ENCODE measurements at places on chromosomes 1 and 21.
A peak's percentile ranks its signal among the peaks of the same experiment; 100 is the strongest.

GRCh38 chr1:94039514-94039870, 81.5 kb downstream of the ABCA4 start:
- peak; percentile 28 for DNase-seq

DNA sequence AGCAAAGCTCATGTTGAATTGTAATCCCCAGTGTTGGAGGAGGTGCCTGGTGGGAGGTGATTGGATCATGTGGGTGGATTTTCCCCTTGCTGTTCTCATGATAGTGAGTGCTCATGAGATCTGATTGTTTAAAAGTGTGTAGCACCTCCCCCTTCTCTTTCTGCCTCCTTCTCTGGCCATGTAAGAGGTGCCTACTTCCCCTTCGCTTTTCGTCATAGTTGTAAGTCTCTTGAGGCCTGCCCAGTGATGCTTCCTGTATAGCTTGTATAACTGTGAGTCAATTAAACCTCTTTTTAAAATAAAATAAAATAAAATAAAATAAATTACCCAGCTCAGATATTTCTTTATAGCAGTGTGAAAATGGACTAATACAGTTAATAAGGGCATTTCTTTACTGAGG, 1025.7 kb downstream of the PLA2G4A start:
- no peak for DNase-seq

DNA sequence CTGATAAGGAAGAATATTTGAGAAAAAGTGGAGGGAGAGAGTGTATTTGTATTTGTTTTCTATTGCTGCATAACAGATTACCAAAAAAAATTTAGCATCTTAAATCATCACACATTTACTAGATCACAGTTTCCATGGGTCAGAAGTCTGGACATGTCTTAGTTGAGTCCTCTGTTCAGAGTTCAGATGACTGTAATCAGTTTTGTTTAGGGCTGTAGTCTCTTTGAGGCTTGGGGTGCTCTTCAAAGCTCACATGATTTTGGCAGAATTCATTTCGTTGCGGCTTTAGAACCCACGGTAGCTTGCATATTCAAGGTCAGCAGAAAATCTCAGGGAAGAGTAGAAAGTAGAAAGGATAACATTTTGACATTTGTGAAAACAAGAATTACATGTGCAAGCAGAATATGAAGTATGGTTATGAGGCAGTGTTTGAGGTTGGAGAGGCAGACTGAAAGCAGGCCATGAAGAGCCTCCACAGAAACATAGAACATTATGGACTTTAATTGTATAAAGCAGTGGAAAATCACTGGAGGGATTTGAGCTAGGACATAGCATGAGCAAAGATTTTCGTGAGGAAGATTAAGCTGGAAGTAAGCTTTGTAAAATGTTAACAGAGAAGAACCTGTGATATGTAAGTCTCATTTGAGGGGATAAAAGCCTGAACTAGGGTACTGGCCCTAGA, 110.6 kb upstream of the GPR52 start:
- no peak for DNase-seq

DNA sequence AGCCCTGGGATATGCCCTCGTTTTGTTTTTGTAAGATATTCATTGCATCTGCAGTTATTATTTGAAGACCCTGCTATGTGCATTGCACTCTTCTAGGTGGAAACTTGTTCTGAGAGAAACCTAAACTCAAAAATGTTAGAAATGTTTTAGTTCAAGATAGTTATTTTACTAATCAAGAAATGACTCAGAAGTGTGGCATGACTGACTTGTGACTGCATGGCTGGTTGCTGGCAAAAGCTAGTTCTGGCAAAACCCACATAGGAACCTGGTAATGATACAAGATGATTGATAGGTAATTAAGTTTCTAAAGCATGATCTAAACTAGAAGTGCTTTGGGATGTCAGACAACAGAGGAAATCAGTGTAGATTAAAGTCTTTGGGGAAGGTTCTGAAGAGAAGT, 33.8 kb upstream of the NFASC start:
- DNase-seq, result no peak

GRCh38 chr1:158422212-158422611, 3.8 kb downstream of the OR10K2 start:
- no peak for DNase-seq

- no peak for DNase-seq
Observed at GRCh38 chr1:57061369-57061768, 95.6 kb upstream of the C8B start.

- DNase-seq, result no peak
Observed at GRCh38 chr1:99677416-99677815, 31.5 kb downstream of the PALMD start.

DNA sequence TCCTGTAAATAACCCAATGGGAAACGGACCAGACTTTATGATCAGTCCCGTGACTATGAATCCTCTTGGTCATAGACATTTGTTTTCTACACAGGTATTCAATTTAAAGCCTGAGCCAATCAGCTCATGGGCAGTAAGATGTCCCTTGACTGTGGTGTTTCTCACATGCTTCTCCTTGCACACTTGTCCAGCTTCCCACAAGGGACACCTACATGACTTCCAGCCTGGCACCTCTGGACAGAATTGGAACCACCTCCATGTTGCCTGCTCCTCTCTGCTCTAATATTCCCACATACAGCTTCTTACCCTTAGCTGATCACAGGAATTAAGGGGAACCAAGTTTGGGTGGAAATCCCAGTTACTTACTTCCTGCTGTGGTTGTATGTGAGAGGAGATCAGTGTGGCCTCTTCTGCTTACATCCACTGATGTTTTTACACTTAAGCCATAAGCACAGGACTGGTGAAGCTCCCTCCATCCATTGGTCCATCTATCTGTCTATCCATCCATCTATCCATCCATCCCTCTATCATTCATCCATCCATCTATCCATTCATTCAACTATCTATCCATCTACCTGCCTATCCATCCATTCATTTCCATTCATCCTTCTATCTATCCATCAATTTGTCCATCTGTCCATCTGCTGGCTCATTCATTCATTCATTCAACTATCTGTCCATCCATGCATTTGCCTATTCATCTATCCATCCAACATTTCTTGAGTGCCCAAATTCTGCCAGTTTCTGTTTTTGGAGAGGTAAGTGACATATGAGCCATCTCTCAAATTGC, 16.4 kb downstream of the RUNX1 start:
- no peak for DNase-seq

- DNase-seq, result no peak
Observed at GRCh38 chr1:225945564-225945963, 4.5 kb upstream of the LEFTY2 start.

DNA sequence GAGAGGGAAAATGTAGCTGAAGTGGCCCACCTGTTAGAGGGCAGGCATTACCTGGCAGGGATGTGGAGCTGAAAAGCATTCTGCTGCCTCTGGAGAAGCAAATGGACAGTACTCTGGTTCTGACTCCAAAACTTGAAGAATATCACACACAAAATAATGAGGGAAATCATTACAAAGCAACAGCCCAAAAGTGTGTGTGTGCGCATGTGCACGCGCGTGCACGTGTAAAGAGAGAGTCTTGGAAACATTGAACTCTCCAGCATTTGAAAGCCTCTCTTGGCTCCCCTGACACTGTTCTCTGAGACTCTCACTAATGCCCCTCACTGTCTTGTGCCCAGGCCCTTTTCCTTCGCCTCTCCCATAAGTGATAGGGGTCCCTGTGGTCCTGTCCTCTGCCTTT, 2.3 kb upstream of the VTCN1 start:
- DNase-seq, result no peak

- DNase-seq, result no peak
Observed at GRCh38 chr1:182484531-182485257, 34.7 kb downstream of the RGSL1 start.

DNA sequence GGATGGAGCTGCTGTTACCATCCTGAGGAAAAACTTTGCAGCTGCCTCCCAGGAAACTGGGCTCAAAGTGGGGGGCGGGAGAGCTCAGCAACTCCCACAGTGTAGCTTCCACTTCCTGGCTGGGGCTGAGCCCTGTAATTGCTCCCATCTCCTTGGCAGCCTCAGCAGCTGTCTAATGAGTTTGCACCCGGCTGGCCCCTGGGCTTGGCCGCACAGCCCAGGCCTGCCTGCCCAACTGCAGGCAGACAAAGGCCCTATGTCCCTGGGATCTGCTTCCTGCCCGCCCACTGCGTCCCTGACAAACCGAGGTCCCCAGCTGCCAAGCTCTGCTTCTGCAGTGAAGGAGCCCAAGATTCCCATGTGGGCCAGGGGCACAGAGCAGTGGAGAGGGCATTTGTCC, 30.1 kb downstream of the EDN2 start:
- no peak for DNase-seq

DNA sequence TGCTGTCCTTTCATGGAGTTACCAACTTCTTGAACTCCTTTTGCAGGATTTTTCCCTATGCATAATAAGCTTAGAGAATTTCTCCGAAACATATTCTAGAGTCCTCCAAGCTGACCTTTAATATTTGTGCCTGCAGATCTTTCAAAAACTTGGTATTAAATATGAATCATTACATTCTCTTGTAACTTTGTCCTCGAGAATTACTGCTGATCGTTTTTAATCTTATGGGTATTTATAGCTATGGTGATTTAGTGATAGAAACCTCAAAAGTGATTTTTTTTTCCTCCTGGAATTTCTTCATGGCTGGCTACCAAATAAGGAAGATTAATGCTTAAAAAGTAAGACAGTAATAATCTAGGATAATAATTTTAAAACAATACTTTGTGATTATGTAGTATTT, 39.1 kb downstream of the MAP3K21 start:
- DNase-seq, result no peak

- DNase-seq, result no peak
Observed at GRCh38 chr21:34781526-34781925, 112.7 kb downstream of the CLIC6 start.

GRCh38 chr21:44434936-44435635, 20.2 kb upstream of the LRRC3 start:
- DNase-seq, result no peak

DNA sequence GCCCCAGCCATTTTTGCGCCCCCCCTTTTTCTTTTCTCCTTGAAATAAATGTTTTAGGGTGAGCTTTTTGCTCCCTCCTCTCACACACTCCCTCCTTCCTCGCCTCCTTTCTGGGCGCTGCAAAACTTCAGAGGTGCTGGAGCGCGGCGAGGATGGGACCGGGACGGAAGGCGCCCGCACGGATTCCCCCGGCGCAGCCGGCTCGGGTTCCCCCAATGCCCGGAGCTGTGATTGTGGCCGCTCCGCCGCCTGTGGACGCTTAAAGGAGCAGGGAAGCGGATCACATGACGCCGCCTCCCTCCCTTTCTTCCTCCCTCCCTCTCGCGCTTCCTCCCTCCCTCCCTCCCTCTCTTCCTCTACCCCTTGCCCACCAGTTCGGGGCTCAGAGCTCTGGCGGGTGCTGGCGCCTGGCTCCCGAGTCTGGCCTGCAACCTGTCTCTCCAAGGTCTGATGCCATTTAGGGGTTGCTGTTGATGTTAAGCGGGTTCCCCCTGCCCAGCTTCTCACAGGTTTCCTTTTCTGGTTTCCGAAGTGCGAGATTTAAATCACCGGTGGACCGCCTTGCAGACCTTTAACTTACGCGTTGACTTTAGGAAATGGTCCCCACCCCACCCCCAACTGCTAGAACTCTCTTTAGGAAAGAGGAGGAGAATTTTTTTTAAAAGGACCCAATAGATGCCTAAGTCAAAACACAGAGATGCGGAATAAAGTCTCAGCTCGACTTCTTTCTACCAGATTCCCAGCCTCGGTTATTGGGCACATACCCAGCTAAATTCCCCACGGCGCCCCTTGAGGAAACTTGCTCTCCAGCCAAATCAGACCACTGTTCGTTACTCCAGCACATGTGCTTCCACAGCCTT, at the start of gene WLS:
Gene WLS (minus strand): TSS at position 235 of the 860 bp plus-strand sequence. CDS start 224 bp downstream, at position 11.
- DNase-seq, result no peak

DNA sequence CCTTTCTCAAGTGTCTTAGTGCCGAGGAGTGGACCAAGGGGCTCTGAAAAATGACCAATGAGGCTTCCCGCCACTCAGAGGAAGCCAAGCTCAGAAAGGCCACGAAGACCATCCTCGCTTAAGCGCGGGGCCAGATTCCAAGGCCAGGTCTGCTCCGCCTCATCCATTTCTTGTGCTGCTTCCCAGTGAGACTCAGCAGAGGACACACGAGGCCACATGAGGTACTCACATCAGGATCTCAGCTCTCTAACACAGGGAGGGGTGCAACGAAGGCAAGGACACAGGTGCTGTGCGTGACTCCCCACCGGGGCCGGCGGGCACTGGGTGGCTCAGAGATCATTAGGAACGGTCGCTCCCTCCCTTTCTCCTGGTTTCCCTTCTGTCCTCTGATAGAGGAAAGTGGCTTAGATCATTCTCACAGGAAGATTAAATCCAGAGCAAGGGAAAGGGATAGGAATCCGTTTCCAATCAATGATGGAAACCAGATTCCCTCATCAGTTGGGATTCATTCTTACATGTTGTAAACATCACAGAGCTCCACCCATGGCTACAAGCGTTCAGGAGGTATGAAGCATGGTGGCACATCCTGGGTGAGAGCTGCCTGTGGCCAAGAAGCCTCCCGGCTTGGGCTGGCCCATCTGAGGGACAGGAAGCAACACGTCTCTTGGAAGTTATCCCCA, 46.7 kb downstream of the CAPZB start:
- no peak for DNase-seq

- no peak for DNase-seq
Observed at GRCh38 chr1:155169541-155169940, 3.6 kb downstream of the KRTCAP2 start.

- DNase-seq, result no peak
Observed at GRCh38 chr1:77188770-77189169, 30.5 kb downstream of the PIGK start.

- no peak for DNase-seq
Observed at GRCh38 chr1:86140281-86140880, 16.2 kb downstream of the COL24A1 start.

GRCh38 chr1:32757213-32757895, 54.8 kb upstream of the SYNC start:
- DNase-seq, result no peak

GRCh38 chr21:16363518-16363917, 633.7 kb downstream of the USP25 start:
- no peak for DNase-seq

- DNase-seq, result no peak
Observed at GRCh38 chr1:186420311-186420710, 40.6 kb downstream of the PDC start.

- no peak for DNase-seq
Observed at GRCh38 chr1:199741586-199741985, 285.9 kb upstream of the NR5A2 start.

GRCh38 chr1:232166942-232167341, 463.0 kb downstream of the SIPA1L2 start:
- DNase-seq, result no peak

- DNase-seq, result no peak
Observed at GRCh38 chr1:212699625-212700222, at the start of gene BATF3. Gene BATF3, minus strand, starts transcription at chr1:212699840. Its CDS starts 78 bp downstream, at chr1:212699762.

DNA sequence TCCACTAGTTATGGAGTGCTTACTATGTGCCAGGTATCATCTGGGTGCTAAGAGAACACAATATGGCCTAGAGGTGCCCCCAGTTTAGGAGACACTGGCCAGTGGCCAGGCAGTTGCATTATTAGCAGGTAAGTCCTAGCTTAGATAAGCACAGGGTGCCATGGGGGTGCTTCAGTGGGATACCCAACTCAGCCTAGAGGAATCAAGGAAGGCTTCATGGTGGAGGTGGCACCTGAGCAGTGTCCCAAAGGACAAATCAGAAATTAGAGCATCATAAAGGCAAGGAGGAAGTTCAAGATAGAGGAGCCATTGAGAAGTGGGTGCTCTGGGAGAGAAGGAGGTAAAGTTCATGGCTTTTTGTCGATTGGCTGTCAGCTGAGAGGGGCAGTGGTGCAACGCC, 31.9 kb upstream of the PKP1 start:
- DNase-seq, result no peak

- no peak for DNase-seq
Observed at GRCh38 chr1:222880587-222880986, 65.7 kb downstream of the DISP1 start.

GRCh38 chr1:3674100-3675094, 22.1 kb downstream of the TP73 start:
- no peak for DNase-seq

Data from stimulated activated CD4-positive, alpha-beta T cell treated with anti-CD3 and anti-CD28 coated beads, Interleukin-15, amount 100 ng/mL, for 1 hour (primary cell).